ENCODE measurements at places on chromosomes 3 and 15.

GRCh38 chr3:136142592-136142991 is 53.5 kb downstream of the MSL2 start:
- no peak for DNase-seq

DNA sequence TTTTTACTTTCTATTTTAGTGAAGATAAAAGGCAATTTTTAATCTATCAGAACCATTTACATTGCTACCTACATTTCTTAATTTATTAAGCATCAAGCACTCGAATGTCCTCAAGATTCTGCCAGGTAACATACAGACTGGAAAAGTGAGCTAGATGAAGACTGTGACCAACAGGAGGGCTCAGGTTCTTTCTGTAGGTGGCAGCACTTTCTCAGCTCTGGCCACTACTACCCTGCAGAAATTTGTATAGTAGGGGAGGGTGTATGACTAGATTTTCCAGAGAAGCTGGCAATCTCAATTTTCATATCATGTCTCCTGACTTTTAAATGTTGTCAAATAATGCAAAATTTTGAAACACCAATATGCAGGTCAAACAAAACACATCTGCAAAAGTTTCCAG is 165.0 kb upstream of the SUCLG2 start:
- no peak for DNase-seq

DNA sequence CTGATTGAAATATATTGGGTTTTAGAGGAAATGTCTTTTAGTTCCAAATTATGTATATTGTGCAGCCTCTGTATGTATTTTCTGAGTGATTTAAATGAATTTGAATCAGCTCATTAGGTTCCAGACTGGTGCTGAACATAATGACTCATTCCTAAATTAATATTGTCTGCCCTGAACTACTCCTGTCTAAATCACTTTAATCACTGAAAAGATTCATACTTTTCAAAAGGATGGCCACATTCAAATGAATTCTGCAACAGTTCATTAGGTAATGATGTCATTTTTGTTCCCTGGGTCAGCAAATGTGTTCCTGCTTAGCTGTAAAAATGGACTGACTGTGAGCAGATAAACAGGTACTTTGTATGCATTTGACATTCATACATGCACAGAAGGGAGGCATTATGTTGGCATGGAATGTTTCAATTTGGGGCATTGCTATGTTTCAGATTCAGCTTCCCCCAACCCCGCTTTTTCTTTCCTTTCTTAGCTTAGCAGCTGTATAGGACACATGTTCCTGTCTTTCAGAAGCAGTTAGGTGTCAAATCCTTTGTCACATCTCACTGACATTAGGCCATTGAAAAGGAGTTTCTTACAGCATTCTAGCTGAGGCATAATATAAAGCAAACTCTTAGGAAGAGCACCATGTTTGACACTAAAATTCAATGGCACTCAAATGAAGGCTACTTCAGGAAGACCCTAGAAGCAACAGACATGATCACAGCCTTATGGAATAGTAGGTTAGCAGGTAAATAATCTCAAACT is 318.5 kb upstream of the ARPP21 start:
- no peak for DNase-seq

DNA sequence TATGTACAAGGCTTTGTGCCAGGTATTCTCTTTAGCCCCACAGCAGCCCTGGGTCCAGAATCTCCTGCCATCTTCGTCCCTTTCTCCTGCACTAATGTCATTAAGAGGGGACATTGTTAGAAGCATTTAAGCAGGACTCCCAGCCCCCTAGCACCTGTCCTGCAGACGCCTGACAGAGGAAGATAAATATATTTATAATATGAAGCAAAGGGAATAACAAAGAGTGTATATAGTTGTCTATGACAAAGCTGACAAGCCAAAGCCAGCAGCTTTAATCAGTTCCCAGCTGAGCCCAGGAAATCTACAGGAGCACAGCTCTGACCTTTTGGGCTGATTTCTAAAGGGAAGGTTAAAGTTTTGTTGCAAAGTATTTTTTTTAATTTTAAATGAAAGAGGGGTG is 96.0 kb downstream of the MEGF11 start:
- no peak for DNase-seq

DNA sequence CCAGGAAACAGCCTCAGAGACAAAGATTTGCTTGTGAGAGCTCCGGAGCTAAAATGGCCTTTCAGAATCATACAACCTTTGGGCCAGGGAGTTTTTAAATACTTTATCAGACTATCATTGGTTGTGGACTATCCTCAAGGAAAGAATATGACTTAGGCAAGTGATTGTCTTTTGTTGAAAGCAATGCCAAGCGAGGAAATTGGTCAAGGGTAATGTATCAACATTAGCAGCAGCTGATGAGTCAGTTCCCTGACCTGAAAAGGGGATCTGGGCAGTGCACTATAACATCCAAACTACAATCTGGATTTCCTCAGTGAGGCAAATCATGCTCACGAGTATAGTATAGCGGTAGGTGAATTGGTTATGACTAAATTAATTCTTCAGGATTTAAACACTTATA is 303.6 kb downstream of the LSAMP start:
- no peak for DNase-seq

DNA sequence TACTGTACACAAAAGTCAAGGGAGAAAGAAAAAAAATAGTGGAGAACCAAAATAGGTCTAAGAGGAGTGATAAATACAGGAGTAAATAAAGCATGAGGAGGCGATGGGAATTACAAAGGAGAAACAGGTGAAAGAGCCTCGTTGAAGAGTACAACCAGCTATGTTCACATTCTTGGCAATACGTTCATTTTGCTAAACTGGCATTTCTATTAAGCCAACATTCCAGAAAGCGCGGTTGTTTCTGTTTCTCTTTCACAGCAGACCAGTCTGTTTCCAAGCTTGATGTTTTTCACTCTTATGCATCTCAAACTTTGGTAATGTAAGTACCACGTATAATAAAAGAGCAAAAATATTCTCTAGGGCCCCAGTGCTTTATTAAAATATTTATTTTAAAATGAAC is 74.5 kb downstream of the NSUN3 start:
- DNase-seq, result no peak

- peak; percentile 82 for DNase-seq
Observed at GRCh38 chr15:31236184-31237042, 90.2 kb upstream of the KLF13 start.

DNA sequence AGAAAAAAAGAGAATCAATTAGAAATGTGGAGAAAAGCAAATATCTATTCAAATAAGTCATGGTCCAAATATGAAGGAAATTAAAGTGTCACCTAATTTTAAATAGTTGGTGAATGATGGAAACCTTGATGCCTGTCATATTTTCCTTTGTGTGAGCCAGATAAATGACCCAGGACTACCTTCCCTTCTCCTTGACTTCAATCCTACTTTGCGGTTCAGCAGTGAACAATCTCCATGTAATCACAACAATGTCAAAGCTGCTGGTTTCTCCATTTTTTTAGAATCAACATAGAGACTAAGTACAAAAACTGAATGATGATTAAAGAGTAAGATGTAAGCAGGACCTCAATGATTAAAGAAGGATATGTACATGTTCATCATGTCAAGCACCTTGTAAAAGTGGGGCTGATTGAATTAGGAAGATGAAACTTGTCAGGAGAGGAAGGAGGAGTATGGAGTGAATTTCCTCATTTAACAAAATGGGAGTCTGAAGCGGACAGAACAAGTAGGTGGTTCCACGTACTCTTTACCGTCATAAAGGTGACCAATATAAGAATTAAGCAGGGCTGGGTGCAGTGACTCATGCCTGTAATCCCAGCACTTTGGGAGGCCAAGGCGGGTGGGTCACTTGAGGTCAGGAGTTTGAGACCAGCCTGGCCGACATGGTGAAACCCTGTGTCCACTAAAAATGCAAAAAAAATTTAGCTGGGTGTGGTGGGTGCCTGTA is 43.1 kb downstream of the TRPM1 start:
- DNase-seq, result no peak

- no peak for DNase-seq
Observed at GRCh38 chr3:124691599-124691998, 38.7 kb upstream of the UMPS start.

GRCh38 chr3:110677506-110677905 is 394.1 kb upstream of the NECTIN3 start:
- no peak for DNase-seq

GRCh38 chr3:119918992-119919933 is 137.4 kb downstream of the NR1I2 start:
- no peak for DNase-seq

DNA sequence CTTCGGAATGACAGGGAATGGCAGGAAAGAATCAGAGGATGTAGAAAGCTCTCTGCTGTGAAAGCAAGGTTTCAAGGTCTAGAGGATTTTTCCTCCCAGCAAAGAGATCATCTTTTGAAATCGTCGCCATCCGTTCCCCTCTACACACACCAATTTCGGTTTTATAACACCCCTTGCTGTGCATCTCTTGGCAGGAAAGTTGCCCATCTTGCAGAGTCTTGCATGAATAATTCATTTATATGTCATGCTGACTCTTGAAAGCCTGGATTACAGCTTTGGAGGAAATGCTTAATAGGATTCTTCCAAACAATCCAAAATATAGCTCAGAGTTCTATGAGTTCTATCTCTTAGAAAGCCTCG is 262.7 kb downstream of the CHL1 start:
- no peak for DNase-seq

GRCh38 chr3:170899455-170899854 is 9.0 kb downstream of the EIF5A2 start:
- no peak for DNase-seq

DNA sequence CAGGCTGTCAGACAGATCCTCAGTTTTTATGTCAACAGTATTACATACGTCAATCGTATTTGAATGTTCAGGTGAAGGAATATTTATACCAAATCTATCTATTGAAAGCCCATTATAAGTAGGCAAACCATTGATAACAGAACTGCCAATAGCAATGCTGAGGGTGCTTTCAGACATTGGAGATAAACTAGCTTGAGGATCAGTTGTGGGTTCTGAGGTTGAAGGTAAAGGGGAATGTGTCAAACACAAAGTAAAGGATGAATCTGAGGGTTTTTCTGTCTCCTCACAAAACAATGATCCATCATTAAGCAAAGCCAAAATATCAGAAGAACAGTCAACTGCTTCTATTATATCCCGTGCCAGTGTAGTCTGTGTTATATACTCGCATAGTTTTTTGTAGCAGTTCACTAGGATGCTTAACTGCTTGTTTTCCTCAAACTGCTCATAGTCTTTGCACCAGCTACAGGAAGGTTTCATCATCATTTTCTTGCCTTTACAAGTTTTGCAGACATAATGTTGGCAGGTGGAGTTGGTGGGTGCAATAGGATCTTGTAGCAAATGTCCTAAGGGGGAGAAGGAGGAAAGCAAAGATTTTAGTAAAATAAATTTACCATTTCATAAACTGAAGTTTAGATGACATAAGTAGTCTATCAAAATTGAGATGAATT is 43.8 kb downstream of the MSL2 start:
- no peak for DNase-seq

- no peak for DNase-seq
Observed at GRCh38 chr15:56765251-56765650, 31.9 kb upstream of the ZNF280D start.

All from NCI-H2171 (cell line).